ENCODE measurements at places on chromosomes 16 and 17.

DNA sequence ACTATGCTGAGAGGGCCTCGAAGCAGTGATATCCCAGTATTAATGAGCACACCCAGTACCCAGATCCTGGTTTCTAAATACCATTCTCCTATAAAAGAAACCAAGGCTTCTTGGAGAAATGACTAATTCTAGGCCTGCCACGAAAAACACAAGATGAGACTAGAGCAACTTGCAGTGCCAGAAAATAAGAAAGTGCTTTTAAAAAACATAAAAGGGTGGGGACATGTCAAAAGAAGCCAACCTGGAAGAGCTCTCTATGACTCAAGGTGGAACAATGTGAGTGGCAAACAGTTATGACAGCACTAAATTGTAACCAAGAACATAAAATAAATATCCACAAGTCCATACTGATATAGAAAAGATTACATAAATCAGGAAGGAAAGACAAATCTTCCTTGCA is 153.2 kb upstream of the KCNJ18 start:
- DNase-seq: no peak

- DNase-seq: no peak
Measured at GRCh38 chr16:87323727-87324410, 6.7 kb upstream of the C16orf95 start.

- no peak for DNase-seq
Measured at GRCh38 chr16:27269300-27270150, 953 bp upstream of the NSMCE1 start.

- DNase-seq: no peak
Measured at GRCh38 chr17:57442401-57442823, 186.1 kb downstream of the MSI2 start.

DNA sequence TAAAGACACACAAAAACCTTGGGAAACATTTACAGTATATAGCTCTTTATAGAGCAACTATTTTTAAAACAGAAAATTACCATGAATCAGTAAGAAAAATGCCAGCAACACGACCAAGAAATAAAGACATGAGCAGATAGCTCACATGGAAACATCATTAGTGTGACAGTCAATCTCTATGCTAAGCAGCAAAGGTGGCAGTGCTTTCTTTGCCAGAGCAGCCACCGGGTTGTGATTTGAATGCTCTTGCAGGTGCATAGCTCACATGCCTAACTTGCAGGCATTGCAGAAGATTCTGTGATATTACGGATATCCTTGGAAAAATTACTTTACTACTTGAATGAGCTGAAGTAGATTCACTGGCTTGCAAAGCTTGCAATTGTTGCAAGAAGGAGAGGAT is 652.9 kb upstream of the C16orf82 start:
- DNase-seq: no peak

GRCh38 chr17:73188011-73188410 is 4.8 kb upstream of the COG1 start:
- DNase-seq: no peak

DNA sequence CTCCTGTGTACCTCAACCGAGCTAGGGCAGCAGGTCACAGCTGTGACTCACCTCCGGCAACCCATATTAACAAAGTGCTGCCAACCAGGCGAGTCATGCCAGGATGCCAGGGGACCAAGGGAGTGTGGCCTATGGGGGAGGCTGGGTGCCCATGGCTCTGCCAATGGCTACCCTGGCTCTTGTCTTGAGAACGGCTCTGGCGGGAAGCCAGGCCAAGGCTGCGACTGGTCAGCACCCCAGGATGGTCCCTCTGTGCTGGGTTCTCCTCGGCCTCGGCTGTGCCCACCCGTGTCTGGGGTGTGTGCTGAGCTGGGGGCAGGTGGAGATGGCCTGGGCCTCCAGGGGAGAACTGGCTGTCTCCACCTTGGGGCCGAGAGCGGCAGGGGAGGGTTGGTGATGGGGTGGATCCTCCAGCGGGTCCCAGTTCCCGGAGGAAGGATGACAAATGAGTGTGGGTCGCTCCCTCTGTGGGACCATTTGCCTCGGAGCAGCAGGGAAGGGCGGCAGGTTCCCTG is 75.8 kb downstream of the MRC2 start:
- no peak for DNase-seq

DNA sequence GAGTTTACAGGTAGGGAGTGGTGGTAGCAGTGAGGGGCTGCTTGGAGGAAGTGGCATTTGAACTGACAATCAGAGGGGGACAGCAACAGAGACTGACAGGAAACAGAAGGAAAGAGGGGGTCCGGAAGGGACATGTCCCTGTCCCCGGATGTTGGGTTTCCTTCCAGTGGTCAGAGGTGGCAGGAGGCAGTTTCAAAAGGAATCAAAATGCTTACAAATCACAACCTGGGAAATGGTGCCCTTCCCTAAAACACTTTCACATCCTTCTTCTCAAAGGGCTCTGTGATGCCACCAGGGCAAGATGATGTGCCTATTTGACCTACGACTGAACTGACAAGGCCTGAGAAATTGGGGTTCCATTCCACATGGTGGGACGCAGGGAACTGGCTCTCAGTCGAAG is 19.7 kb downstream of the ADGRG1 start:
- DNase-seq: no peak

GRCh38 chr16:12092544-12092921 is 116.0 kb downstream of the SNX29 start:
- DNase-seq: no peak

DNA sequence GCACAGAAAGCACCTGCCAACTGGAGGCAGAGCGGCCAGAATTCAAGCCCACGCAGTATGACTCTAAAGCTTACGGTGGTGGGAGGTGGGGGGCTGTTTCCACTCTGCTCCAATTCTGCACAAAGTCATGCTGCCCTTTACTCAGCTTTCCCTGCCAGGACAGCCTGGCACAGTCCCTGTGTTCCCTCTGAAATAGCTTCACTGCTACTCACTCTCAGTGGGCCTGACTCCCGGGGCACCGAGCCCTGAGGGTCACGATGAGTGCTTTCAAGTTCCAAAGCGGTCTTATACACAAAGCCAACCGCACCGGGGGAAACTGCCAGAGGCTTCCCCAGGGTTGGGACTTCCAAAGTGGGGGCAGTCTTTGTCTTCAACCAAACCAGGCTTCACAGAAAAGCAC is 306.1 kb upstream of the XYLT1 start:
- DNase-seq: no peak

All from activated naive CD4-positive, alpha-beta T cell (primary cell).